Keratinocyte (primary cell): ENCODE measurements at places on chromosomes 7 and 10.

DNA sequence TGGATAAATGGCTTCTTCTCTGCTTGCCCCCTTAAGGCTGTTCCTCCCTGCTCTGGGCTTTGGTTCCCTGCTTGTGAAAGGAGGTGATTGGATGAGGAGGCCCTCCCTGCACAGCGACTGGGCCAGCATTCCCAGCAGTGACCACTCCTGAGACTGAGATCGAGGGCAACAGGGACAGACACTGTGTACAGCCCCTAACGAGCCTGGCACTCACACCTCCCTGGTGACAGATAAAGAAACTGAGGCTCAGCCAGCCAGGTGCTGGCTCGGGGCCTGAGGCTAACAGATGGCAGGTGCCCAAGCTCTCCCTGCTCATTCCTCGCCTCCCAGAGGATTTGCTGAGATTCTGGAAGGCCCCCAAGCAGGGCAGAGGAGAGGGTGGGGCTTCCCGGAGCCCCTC, 12.0 kb upstream of the AQP1 start:
- no peak for DNase-seq

DNA sequence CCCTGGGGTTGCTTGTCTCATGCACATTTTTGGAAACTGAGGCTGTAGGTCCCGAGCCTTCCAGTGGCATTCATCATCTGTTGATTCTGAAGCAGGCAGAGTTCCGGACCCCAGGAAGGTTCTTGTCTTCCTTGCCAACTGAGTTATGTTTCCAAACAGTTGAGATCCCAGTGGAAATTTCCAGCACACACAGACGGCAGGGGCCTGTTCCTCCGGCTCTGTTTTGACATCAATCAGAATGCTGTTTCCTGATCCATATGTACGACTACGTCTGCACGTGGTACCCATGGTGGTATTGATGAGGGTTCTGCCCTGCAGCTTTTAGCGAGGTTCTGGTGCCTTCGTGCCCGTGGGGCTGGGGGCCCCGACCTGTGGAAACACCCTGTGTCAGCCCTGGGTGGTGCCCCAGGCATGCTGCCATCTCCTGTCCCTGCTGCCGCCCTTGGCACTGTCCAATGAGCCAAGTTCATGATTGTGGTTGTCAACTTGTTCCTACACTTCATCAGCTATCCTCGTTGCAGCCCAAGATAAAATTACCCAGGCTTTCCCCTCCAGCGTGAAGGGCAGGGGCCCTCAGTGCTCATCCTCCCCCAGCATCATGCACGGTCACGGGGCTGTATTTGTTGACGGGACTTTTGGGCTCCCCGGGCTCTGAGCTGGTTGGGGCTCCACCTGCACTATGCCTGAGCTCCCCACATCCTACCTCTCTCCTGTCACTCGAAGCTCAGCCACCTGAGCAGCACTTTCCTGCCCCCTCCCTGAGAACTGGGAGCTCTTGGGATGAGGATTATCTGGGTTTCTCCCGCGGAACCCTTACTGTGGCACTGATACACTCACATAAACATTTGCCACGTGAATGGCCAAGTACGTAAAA, 7.8 kb upstream of the DPYSL4 start:
- no peak for DNase-seq

- no peak for DNase-seq
These were observed 57.8 kb downstream of the OR13A1 start for GRCh38 chr10:45257600-45257999.

- DNase-seq = no peak
These were observed 64.9 kb upstream of the PALS2 start for GRCh38 chr7:24508316-24508715.
